ENCODE measurements at places on chromosomes 5 and 9. TPM values are rescaled to one million over a fixed set of nuclear protein-coding genes. Genes with fewer than 3 reads are reported as not detected.

GAPT gene
- not detected for total RNA-seq

NR4A3 gene
- 0.29 TPM for total RNA-seq

INSL6 gene
- not detected for total RNA-seq

NFIB gene
- not detected for total RNA-seq

PAEP gene
- not detected for total RNA-seq

PCDHA5 gene
- total RNA-seq: not detected

OTULINL gene
- total RNA-seq: 38.7 TPM

RGS3 gene
- 41.5 TPM for total RNA-seq

NELFB gene
- total RNA-seq: 66.6 TPM

SEMA6A gene
- not detected for total RNA-seq

LCP2 gene
- total RNA-seq: 285 TPM

FSTL4 gene
- total RNA-seq: not detected

SUSD3 gene
- 85.8 TPM for total RNA-seq

TAF11L5 gene
- total RNA-seq: not detected

OR1N2 gene
- not detected for total RNA-seq

TMEM232 gene
- 0.64 TPM for total RNA-seq

FYB1 gene
- total RNA-seq: 480 TPM

NR2F1-AS1 gene
- not detected for total RNA-seq

FCN1 gene
- not detected for total RNA-seq

ROPN1L gene
- 3.1 TPM for total RNA-seq

SARDH gene
- 1.9 TPM for total RNA-seq

PLEKHG4B gene
- 0.10 TPM for total RNA-seq

CARD9 gene
- total RNA-seq: 0.44 TPM

NOL6 gene
- 36.2 TPM for total RNA-seq

UBQLN1 gene
- 95.7 TPM for total RNA-seq

SLC27A6 gene
- not detected for total RNA-seq

ARSI gene
- total RNA-seq: not detected

FAM200C gene
- total RNA-seq: 0.62 TPM

HNRNPK gene
- total RNA-seq: 848 TPM

FST gene
- not detected for total RNA-seq

CAVIN4 gene
- 0.12 TPM for total RNA-seq

ADAMTSL1 gene
- not detected for total RNA-seq

GNE gene
- 15.8 TPM for total RNA-seq

CCL19 gene
- total RNA-seq: not detected

CSF2 gene
- total RNA-seq: 4.7 TPM
